ENCODE measurements at places on chromosomes 7 and 10.

- DNase-seq, result no peak
Observed at GRCh38 chr10:124225467-124226270, 132.3 kb upstream of the CHST15 start.

- no peak for DNase-seq
Observed at GRCh38 chr10:32890444-32890843, 67.6 kb downstream of the ITGB1 start.

DNA sequence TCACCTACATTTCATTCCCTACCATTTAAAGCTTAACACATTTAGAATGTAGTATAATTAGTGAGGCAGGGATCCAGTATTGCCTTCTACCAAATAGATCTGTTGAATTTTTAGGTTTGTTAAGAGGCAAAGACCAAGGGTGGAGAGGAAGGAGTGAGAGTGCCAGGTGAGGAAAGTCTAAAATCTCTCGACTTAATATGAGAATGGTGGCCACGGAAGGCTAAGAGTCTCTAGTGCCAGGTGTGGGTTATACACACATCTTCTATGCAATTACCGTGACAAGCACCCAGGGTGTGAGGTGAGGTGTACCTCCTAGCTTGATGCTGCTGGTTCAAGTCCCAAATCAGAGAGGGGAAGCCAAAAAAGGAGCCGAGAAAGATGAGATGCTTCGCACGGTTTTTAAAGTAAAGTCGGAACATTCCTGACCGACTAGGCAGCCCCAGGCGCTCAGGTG is 439 bp downstream of the IQUB start:
- no peak for DNase-seq

DNA sequence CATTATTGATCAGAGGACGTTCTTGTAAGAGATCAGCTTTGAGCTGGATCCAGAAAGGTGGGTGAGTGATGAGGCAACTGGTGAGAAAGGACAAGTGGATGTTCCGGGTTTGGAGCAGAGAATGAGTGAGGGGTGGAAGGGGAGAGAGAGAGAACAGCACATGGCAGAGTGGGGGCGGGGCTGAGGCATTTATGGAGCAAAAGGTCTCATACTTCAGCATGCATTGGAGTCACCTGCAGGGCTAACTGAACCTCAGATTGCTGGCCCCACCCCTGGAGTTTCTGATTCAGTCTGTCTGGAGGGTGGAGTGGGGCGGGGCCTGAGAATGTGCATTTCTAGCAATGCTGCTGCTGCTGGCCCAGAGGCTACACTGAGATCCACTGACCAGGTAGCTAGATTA is 71.2 kb downstream of the GOLGA7B start:
- no peak for DNase-seq
